Panc1 (cell line): ENCODE measurements at places on chromosomes 16 and 17. TPM values are rescaled to one million over a fixed set of nuclear protein-coding genes. Genes with fewer than 3 reads are reported as not detected.

DNA sequence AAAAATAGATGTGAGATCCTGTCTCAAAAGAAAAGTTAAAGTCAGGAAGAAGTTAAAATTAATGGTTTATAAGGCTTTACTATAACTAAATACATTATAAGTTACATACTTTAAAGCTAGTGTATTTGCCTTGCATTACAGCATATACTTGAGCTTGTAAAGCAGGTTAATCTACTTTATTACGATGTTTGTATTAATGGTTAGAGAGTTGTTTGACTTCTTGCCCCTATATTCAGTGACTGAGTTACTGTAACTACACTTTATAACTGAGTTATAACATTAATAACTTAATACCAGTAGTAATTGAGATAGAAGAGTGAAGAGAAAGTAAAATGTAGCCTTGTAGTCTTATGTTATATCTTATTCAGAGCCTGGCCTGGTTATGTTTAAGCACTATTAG lies 22.9 kb downstream of the CLTC start:
- no peak overlapping the region for H3K27ac ChIP-seq
- peaks cover 24% of the 10 kb centered on the region for H3K36me3 ChIP-seq
- DNase-seq: no peak
- H3K4me3 ChIP-seq: no peak overlapping the region
- no peaks in the 10 kb centered on the region for H3K27me3 ChIP-seq

GRCh38 chr17:2962236-2962635 lies 101.2 kb downstream of the OR1D5 start:
- DNase-seq: no peak
- H3K4me1 ChIP-seq: peaks cover 30% of the 10 kb centered on the region
- H3K4me3 ChIP-seq: no peak overlapping the region
- H3K27ac ChIP-seq: no peak overlapping the region
- H3K27me3 ChIP-seq: no peaks in the 10 kb centered on the region

- H3K27ac ChIP-seq: no peak overlapping the region
- H3K4me3 ChIP-seq: no peak overlapping the region
- H3K27me3 ChIP-seq: no peaks in the 10 kb centered on the region
- no peaks in the 10 kb centered on the region for H3K4me1 ChIP-seq
Measured at GRCh38 chr17:39946551-39947330, 16.1 kb upstream of the GSDMA start.

- no peak overlapping the region for H3K4me3 ChIP-seq
- H3K36me3 ChIP-seq: no peaks in the 10 kb centered on the region
- H3K4me1 ChIP-seq: peaks cover 2% of the 10 kb centered on the region; the same call in 1 of the 2 replicates
- peaks cover 16% of the 10 kb centered on the region for H3K27me3 ChIP-seq
Measured at GRCh38 chr17:77729587-77729986, 228.9 kb upstream of the TNRC6C start.

GRCh38 chr17:16339402-16339801 lies 13.9 kb downstream of the CENPV start:
- H3K36me3 ChIP-seq: no peaks in the 10 kb centered on the region
- H3K27me3 ChIP-seq: no peaks in the 10 kb centered on the region
- no peak for DNase-seq
- no peaks in the 10 kb centered on the region for H3K4me1 ChIP-seq
- no peak overlapping the region for H3K27ac ChIP-seq

ZNF205 gene
- 18.3 TPM for total RNA-seq
